Trophoblast cell (in vitro differentiated cells and primary cell): ENCODE measurements at places on chromosomes 7 and 10.

DNA sequence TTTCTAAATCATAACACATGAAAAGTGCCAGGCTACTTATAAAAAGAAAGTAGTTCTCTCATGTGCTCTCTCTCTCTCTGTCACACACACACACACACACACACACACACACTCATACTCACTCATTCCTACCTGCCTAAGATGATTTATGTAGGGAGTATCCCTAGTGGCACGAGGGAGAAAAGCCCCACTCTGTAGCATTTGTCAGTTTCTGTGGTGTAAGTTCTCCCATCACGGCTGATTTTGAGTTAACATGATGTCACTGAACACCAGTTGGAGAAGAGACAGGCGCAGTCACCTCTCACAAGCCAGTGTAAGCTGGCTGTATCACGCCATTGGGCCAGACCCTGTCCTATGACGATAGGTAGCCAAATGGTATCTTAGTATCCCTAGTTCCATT is 395.4 kb downstream of the SFMBT2 start:
- no peak overlapping the region for H3K27ac ChIP-seq
- no peaks in the 10 kb centered on the region for H3K4me1 ChIP-seq
- H3K4me3 ChIP-seq: no peak overlapping the region
- DNase-seq: no peak
- no peaks in the 10 kb centered on the region for H3K36me3 ChIP-seq
- H3K27me3 ChIP-seq: no peaks in the 10 kb centered on the region

GRCh38 chr10:130138479-130138866 is 2.3 kb downstream of the GLRX3 start:
- peaks cover 8% of the 10 kb centered on the region for H3K4me1 ChIP-seq
- H3K36me3 ChIP-seq: no peaks in the 10 kb centered on the region
- H3K27me3 ChIP-seq: no peaks in the 10 kb centered on the region
- H3K27ac ChIP-seq: peak overlapping the region; percentile 24
- DNase-seq: peak; percentile 47

DNA sequence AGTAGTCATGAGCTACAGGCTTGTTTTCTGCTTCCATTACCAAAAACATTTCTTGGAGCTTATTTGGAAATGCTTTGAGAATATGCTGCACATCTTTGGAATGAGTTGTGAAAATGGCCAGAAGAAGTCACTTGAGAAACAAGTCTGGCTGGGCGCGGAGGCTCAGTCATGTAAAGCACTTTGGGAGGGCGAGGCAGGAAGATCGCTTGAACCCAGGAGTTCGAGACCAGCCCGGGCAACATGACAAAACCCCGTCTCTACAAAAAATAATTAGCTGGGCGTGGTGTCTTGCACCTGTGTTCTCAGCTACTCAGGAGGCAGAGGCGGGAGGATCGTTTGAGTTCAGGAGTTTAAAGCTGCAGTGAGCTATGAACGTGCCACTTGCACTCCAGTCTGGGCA is 882 bp upstream of the CHCHD1 start:
- no peak for DNase-seq
- H3K27me3 ChIP-seq: no peaks in the 10 kb centered on the region
- peaks cover 14% of the 10 kb centered on the region for H3K36me3 ChIP-seq
- peak overlapping the region; percentile 23 for H3K4me3 ChIP-seq

- no peaks in the 10 kb centered on the region for H3K27me3 ChIP-seq
- no peak overlapping the region for H3K27ac ChIP-seq
- no peak for DNase-seq
- H3K4me3 ChIP-seq: no peak overlapping the region
These were observed 26.5 kb downstream of the ANKRD7 start for GRCh38 chr7:118250860-118251494.

DNA sequence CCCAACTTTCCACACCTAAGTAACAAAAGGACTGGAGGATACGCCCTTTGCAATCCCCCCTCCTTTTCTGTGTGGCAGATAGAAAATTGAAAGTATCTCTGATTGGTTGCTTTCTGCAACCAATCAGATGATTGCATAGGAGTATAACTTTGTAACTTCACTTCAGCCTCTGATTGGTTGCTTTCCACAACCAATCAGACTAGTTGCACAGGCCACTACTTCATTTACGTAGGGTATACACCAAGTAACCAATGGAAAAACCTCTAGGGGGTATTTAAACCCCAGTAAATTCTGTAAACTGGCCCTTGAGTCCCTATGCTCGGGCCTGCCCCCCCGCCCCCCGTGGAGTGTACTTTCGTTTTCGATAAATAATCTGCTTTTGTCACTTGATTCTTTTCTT is 1080.4 kb downstream of the CNTNAP2 start:
- no peak overlapping the region for H3K27ac ChIP-seq
- H3K4me3 ChIP-seq: no peak overlapping the region
- H3K4me1 ChIP-seq: no peaks in the 10 kb centered on the region
- no peak for DNase-seq
- H3K27me3 ChIP-seq: no peaks in the 10 kb centered on the region

DNA sequence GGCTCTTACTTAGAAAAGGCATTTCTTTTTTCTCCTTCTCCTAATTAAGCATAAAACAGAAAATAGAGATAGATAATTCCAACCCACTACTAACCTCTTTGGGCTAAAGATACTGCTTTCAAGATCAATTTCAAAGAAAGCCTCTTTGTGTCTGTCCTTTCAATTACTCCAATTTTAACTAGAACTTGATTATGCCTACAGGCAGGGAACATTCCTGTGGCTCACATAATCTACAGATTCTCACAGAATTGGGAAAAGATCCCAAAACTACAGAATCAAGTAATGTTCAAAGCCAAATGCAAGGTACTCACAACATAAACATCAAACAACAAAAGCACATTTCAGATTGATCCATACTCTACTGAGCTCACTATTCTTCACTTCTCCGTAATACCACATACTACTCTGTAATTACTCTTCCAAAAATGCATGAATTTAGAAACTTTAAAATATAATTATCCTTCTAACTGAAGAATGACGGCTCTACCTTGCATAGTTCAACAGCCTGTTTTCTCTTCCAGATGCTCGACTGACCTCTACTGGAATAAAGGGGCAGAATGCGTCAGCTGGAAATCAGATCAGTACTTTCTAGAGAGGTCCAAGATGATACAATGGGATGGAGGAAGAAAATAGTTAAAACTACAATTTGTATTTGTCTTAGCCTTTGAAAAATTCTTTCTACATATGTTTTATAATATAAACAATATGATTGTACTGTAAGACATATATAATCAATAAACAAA is 3.9 kb downstream of the MTERF1 start:
- H3K36me3 ChIP-seq: no peaks in the 10 kb centered on the region
- DNase-seq: peak; percentile 34
- no peak overlapping the region for H3K27ac ChIP-seq
- H3K4me3 ChIP-seq: no peak overlapping the region
- no peaks in the 10 kb centered on the region for H3K27me3 ChIP-seq
- H3K4me1 ChIP-seq: no peaks in the 10 kb centered on the region
